T-helper 2 cell treated with Interferon-gamma antibody and Interleukin-4, amounts not matched to agents 5 μg/mL and 100 μg/mL, for 36 hours (primary cell): ENCODE measurements at places on chromosomes 7 and 10.

DNA sequence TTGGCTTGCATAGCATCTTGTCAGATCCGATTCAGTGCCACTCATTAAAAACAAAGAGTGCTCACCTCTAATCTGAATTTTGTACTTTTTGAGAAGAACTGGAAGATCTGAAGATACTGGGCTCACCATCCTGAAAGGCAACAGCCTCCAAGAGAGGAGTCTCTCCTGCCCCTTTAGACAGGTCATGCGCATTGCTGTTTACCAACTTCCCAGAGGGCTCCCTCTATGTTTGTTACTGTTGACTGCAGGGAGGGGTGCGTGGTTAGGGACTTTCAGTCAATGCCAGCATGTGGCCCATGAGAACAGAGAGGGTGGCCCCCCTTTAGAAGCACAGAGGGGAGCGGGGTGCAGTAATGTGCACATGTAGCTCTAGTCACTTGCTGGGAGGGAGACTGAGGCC, 33.2 kb upstream of the CABCOCO1 start:
- DNase-seq, result no peak

DNA sequence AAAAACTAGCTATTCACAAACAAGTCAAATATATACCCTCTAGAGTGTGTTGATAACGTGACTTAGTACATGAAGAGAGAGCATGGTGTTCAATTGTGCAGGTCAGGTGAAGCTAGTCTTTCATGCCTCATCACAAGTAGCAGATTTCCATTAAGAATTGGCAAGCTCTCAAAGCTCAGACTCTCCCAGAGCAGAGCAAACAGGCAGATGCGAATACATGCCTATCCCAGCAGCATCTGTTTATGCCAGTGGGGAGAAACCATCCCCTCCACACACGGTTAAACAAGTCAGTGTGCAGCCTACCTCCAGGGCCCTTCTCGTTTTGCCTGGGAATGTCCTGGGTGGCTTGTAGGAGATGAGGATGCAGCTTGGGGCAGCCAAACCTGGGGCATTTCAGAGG, 532.5 kb upstream of the C7orf33 start:
- H3K27ac ChIP-seq, result no peak overlapping the region
- no peaks in the 10 kb centered on the region for H3K36me3 ChIP-seq
- no peak overlapping the region for H3K4me3 ChIP-seq
- H3K4me1 ChIP-seq, result no peaks in the 10 kb centered on the region
- no peak for DNase-seq

DNA sequence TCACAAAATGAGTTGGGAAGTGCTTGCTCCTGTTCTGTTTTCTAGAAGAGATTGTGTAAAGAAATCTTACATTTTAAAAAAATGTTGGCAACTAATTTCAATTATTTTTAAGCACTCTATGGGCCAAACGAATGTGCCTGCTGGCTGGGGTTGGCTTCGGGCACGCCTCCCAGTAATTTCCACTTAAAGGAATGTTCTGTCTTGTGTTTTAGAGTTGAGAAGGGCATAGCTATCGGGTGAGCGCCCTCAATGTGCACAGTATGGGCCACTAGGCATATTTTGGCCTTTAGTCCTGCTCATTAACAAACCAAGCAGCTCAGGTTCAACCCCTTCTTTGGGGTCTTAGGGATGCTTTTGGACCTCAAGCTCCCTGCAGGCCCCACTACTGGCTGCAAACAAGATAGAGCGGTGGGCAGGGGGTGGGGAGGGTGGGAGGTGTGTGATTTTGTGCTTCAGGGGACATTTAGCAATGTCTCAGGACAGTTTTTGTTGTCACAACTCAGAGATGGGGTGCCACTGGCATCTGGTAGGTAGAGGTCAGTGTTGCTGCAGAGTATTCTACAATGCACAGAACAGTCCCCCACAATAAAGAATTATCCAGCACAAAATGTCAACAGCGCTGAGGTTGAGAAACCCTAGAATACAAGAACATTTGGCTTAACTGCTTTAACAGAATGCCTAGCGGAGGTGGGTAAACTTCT, 40.7 kb downstream of the TACC2 start:
- DNase-seq, result no peak
- no peak overlapping the region for H3K4me3 ChIP-seq
- no peaks in the 10 kb centered on the region for H3K36me3 ChIP-seq
- no peaks in the 10 kb centered on the region for H3K4me1 ChIP-seq
- no peak overlapping the region for H3K27ac ChIP-seq

DNA sequence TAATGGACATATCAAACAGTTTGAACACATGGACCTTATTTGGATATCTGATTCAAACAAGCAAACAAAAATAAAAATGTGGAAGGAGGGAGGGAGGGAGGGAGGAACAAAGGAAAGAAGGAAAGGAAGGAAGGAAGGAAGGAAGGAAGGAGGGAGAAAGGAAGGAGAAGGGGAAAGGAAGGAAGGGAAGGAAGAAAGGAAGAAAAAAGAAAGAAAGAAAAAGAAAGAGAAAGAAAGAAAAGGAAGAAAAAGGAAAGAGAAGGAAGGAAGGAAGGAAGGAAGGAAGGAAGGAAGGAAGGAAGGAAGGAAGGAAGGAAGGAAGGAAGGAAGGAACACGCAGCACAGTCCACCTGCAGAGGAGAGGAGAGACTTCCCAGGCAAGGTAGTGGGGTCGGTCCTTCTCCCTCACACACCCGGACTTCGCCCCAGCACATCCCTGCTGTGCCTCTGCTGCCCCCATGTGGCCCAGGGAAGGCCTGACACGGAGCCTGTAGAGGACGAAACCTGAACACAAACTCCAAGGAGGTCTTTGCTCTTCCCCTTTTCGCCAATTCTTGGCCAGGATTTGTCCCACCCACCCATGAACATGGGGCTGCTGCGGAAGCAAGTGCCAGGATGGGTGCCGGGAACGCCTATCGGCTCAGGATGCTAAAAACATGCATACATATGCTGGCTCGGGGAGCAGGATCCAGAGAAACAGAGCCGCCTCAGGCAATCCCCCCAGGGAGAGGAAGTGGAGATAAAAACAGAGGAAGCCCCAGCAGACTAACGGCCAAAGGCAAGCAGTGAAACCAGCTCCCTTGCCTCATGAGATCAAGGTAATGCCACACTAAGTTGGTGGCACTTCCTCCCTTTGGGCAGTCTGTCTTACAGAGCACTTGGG, 52.3 kb upstream of the DGKI start:
- peak overlapping the region; percentile 58 for H3K4me3 ChIP-seq
- peak; percentile 69 for DNase-seq
- no peaks in the 10 kb centered on the region for H3K27me3 ChIP-seq
- H3K36me3 ChIP-seq, result peaks cover 47% of the 10 kb centered on the region

GRCh38 chr7:509426-510130, 10.1 kb downstream of the PDGFA start:
- H3K36me3 ChIP-seq, result no peaks in the 10 kb centered on the region
- no peaks in the 10 kb centered on the region for H3K4me1 ChIP-seq
- no peak overlapping the region for H3K4me3 ChIP-seq
- no peak overlapping the region for H3K27ac ChIP-seq
- no peak for DNase-seq
- peaks cover 3% of the 10 kb centered on the region for H3K27me3 ChIP-seq

GRCh38 chr7:110568932-110569331, 522.0 kb upstream of the LRRN3 start:
- H3K27ac ChIP-seq, result no peak overlapping the region
- no peak for DNase-seq
- no peaks in the 10 kb centered on the region for H3K27me3 ChIP-seq
- no peaks in the 10 kb centered on the region for H3K4me1 ChIP-seq
- H3K4me3 ChIP-seq, result no peak overlapping the region
- no peaks in the 10 kb centered on the region for H3K36me3 ChIP-seq

DNA sequence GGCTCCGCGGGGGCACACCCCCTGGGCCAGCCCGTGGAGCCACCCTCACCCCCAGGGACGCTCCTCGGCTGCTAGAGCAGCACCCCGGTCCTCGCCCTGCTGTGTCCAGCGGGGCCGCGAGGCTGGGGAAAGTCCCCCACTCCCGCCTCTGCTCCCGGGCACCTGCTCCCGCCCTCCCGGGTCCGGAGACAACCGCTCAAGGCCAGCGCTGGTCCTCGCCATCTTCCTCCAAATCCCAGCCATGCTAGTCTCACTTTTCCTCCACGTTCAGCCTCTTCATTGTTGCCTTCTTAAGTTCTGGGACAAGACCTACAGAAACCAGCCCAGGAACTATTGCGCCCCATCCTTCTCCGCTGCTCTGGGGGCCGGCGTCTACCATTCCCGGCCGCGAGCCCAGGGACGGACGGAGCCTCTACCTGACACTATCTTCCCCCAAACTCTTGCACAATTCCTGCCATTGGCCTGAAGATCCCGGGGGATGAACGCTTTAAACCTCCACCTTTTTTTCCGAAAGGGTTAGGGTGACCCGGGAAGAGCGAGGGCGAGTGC, 4.8 kb upstream of the KCP start:
- DNase-seq, result no peak
- H3K27me3 ChIP-seq, result peaks cover 66% of the 10 kb centered on the region
- peaks cover 3% of the 10 kb centered on the region for H3K4me1 ChIP-seq

- peaks cover 24% of the 10 kb centered on the region for H3K27me3 ChIP-seq
- H3K36me3 ChIP-seq, result no peaks in the 10 kb centered on the region
- no peak overlapping the region for H3K4me3 ChIP-seq
- H3K27ac ChIP-seq, result no peak overlapping the region
- no peak for DNase-seq
Observed at GRCh38 chr7:121008816-121009215, 20.3 kb downstream of the CPED1 start.

- H3K36me3 ChIP-seq, result peaks cover 1% of the 10 kb centered on the region
- peaks cover 25% of the 10 kb centered on the region for H3K27me3 ChIP-seq
- DNase-seq, result no peak
- H3K4me1 ChIP-seq, result peaks cover 2% of the 10 kb centered on the region
Observed at GRCh38 chr7:156559001-156559400, 81.6 kb upstream of the RNF32 start.

DNA sequence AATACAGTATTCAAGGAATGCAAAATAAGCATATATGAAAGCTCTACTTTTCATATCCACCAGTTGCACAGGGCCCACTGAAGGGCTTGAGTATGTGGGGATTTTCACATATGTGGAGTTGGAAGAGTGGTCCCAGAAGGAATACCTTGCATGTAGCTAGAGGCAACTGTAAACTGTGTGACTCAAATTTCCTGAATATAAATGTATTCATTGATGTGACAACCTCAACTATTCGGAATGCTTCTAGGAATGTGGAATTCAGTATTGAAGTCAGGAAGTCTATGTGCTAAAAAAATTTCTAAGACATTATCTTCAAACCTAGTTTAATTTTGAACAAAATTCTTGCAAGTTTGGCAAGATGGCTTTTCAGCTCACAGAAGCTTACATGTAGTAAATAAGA, 695.5 kb upstream of the SEMA3D start:
- no peak overlapping the region for H3K27ac ChIP-seq
- no peak overlapping the region for H3K4me3 ChIP-seq
- DNase-seq, result no peak
- H3K27me3 ChIP-seq, result no peaks in the 10 kb centered on the region

DNA sequence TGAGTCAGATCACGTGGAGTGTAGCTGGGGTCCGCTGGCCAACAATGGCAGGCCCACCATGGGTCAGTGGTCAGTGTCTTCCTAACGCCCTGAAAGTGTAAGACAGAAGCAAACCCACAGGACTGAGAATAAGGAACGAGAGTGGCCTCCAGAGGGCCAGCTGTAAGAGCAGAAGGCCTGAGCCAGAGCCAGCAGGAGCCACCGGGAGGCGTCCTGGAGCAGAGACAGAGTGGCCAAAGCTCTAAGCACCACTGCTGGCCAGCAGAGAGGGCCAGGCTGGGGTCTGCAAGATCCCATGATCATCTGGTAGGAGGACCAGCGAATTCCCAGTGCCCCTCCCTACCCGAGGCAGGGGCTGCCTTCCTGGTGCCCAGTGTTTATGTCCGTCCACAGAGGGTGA, 9.2 kb downstream of the CCDC201 start:
- H3K27ac ChIP-seq, result no peak overlapping the region
- H3K4me1 ChIP-seq, result no peaks in the 10 kb centered on the region
- H3K36me3 ChIP-seq, result no peaks in the 10 kb centered on the region
- H3K4me3 ChIP-seq, result no peak overlapping the region
- no peaks in the 10 kb centered on the region for H3K27me3 ChIP-seq
- DNase-seq, result no peak

- no peaks in the 10 kb centered on the region for H3K4me1 ChIP-seq
- no peaks in the 10 kb centered on the region for H3K36me3 ChIP-seq
- DNase-seq, result no peak
- H3K27me3 ChIP-seq, result no peaks in the 10 kb centered on the region
- no peak overlapping the region for H3K27ac ChIP-seq
Observed at GRCh38 chr7:41582116-41582515, 120.8 kb downstream of the INHBA start.

GRCh38 chr10:119025336-119025735, 4.2 kb upstream of the NANOS1 start:
- peaks cover 3% of the 10 kb centered on the region for H3K4me1 ChIP-seq
- no peak overlapping the region for H3K4me3 ChIP-seq
- DNase-seq, result no peak
- H3K36me3 ChIP-seq, result no peaks in the 10 kb centered on the region
- H3K27ac ChIP-seq, result no peak overlapping the region

GRCh38 chr10:122126763-122127659, 138.0 kb downstream of the TACC2 start:
- no peaks in the 10 kb centered on the region for H3K4me1 ChIP-seq
- H3K27me3 ChIP-seq, result no peaks in the 10 kb centered on the region
- no peak overlapping the region for H3K27ac ChIP-seq
- H3K36me3 ChIP-seq, result no peaks in the 10 kb centered on the region
- no peak overlapping the region for H3K4me3 ChIP-seq
- DNase-seq, result no peak

DNA sequence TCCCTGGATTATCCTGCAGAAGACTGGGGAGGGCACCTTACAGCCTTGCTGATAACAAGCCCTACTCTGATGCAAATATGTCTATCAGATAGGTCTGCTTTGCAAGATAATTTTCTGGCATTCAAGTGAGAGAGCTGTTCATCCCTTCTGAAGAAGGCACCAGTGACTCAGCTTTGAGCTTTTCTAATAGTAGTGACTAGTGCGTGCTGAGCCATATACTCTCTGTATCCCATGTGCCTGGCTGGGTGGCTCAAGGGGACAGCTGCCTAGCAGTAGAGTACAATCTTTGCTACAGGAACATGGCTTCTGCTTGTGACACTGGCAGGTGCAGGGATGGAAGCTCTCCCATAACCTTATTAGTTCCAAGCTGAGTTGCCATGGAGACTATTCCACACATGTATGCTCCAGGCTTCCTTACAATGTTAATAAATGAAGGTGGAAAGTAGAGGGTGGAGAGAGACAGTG, 35.0 kb upstream of the ABCB4 start:
- no peak overlapping the region for H3K4me3 ChIP-seq
- no peaks in the 10 kb centered on the region for H3K27me3 ChIP-seq
- no peaks in the 10 kb centered on the region for H3K36me3 ChIP-seq

DNA sequence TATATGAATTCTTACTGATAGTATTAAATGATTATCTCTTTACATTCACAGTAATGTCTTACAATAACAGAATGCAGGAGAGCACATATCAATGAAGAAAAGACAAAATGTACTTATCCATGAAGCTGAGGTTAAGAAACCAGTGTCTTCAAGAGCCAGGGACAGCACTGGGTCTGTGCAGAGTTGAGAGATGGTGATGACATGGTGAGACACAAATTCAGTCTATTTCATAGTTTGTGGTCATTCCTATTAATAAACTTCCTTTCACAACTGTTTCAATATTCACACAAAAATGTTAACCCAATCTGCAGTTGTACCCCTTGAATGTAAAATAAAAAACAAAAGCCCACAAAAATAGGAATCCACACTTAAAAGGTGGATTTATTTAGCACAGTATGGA, 5.3 kb upstream of the MAGI2 start:
- H3K4me1 ChIP-seq, result no peaks in the 10 kb centered on the region
- no peak overlapping the region for H3K27ac ChIP-seq
- no peak for DNase-seq
- peaks cover 19% of the 10 kb centered on the region for H3K27me3 ChIP-seq
- H3K36me3 ChIP-seq, result no peaks in the 10 kb centered on the region

GRCh38 chr10:86603256-86603655, 51.1 kb upstream of the OPN4 start:
- H3K27me3 ChIP-seq, result peaks cover 7% of the 10 kb centered on the region
- no peak overlapping the region for H3K27ac ChIP-seq
- H3K36me3 ChIP-seq, result no peaks in the 10 kb centered on the region
- DNase-seq, result no peak
- H3K4me1 ChIP-seq, result no peaks in the 10 kb centered on the region
- H3K4me3 ChIP-seq, result no peak overlapping the region
